ENCODE measurements at places on chromosomes 11 and 22.

DNA sequence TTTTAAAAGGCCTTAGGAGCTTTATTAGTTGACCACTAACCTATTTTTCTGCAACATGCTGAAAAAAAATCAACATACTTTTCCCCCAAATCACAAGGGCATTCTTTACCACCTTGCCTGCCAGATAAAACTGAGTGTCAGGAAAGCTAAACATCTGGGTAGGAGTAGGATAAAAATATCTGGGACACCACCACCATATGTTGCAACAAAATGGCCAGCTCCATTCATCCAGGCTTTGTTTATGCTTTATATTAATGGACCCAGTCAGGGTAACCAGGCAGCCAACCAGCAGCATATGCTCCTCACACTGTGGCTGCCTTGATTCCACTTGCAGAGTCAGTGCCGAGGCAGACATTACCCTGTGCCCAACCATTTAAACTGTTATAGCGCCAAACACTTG, 1024.5 kb downstream of the LRRC4C start:
- DNase-seq = no peak

DNA sequence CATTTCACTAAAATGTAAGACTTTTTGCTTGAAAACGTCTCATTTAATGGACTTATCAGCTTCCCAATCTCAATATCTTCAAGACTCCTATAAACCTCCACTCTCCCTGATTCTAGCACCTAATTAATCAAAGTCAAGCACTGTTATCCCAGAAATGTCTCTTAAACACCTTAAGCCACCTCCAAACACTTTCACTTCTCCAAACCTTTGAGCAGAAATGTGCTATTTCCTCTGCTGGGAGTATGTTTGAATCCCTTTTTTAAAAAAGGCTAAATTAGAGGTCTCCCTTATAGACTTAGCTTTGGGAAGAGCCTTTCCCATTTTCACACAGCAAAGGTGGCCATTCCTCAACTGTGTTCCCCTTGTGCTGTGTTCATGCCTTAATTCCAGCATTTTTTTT, 146.2 kb upstream of the SYN3 start:
- DNase-seq = no peak

- DNase-seq = no peak
Measured at GRCh38 chr22:22838148-22838786, 49.3 kb upstream of the IGLL5 start.

DNA sequence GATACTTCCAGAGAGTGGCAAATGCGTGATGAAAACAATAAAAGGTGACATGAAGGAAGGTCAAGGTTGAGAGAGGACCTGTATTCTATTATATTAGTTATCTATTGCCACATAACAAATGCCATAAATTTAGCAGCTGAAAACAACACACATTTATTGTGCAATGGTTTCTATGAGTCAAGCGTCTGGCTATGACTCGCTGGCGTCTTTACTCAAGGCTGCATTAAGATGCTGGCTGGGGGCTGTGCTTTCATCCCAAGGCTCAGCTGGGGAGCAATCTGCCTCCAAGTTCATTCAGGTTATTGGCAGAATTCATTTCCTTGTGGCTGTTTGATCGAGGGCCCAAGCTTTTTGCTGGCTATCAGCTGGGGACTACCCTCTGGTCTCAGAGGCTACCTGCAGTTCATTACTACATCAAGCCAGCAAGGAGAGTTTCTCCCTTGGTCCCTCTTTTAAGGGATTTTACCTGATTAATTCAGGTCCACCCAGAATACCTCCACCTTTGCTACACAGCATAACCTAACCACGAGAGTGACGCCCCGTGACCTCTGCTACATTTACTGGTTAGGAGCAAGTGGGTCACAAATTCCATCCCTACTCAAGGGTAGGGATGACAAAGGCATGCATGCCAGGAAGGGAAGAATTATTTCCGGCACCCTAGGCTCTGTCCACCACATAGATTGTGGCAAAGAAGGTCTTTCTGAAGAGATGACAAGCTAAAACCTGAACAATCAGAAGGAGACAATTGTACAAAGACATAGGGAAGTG, 549.1 kb downstream of the MN1 start:
- DNase-seq = peak; percentile 36

Measured in left ventricle myocardium inferior (tissue), 1 donor.